CD14-positive monocyte (primary cell): ENCODE measurements at places on chromosomes 1 and 21. TPM values are rescaled to one million over a fixed set of nuclear protein-coding genes. Genes with fewer than 3 reads are reported as not detected.

Gene SLC1A7
- polyA plus RNA-seq = not detected in 2 replicates

GRCh38 chr1:55425310-55425930, 210.3 kb upstream of the USP24 start:
- no peak for DNase-seq
- no peaks in the 10 kb centered on the region for H3K36me3 ChIP-seq
- H3K27ac ChIP-seq = no peak overlapping the region
- no peaks in the 10 kb centered on the region for H3K4me1 ChIP-seq

Gene KIF17
- not detected for polyA plus RNA-seq

DNA sequence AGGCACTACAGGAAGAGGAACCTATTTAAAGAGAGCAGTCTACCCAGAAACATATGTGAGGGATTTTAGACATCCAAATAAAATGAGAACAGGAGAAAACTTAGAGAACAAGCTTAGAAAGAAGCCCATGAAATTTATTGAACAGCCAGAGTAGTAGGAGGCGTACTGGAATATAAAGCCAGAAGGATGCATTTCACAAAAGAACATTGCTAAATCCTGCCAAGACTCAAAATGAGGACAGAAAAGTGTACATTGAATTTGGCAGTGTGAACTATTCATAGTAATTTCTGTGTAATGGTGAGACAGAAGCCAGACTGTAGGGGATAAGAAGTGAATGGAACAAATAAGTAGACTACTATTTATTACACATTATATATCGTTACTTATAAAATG, 22.5 kb downstream of the CEPT1 start:
- H3K4me3 ChIP-seq = no peak overlapping the region
- H3K36me3 ChIP-seq = peaks cover 78% of the 10 kb centered on the region
- no peaks in the 10 kb centered on the region for H3K27me3 ChIP-seq
- H3K27ac ChIP-seq = no peak overlapping the region
- H3K4me1 ChIP-seq = no peaks in the 10 kb centered on the region

Gene AMY1A
- polyA plus RNA-seq = not detected

Gene FAM72C
- polyA plus RNA-seq = 0.33 TPM
